ENCODE measurements at places on chromosomes 11 and 22. TPM values are rescaled to one million over a fixed set of nuclear protein-coding genes. Genes with fewer than 3 reads are reported as not detected.

The MOGAT2 gene
- polyA plus RNA-seq, result not detected

- no peak for DNase-seq
These were observed 12.0 kb downstream of the ST14 start for GRCh38 chr11:130171534-130171933.

GRCh38 chr11:200224-201003 is 6.8 kb downstream of the BET1L start:
- no peak for DNase-seq

The TMEM121B gene
- 4.9 TPM for polyA plus RNA-seq

The PNPLA5 gene
- polyA plus RNA-seq, result 3.9 TPM

GRCh38 chr22:44186737-44187136 is 6.0 kb downstream of the PARVG start:
- DNase-seq, result no peak

- DNase-seq, result no peak
These were observed 60.8 kb downstream of the TBC1D22A start for GRCh38 chr22:46823248-46823647.

The FAM111B gene
- 4.8 TPM for polyA plus RNA-seq
